CD4-positive, alpha-beta T cell treated with Interferon gamma for 1 hour (primary cell): ENCODE measurements at places on chromosomes 4 and X.

GRCh38 chr4:80008971-80009370 lies 64.1 kb downstream of the ANTXR2 start:
- no peak for DNase-seq

GRCh38 chr4:182370491-182370890 lies 127.3 kb downstream of the TENM3 start:
- no peak for DNase-seq

- DNase-seq, result no peak
These were observed 232.6 kb upstream of the BOD1L1 start for GRCh38 chr4:13860126-13860525.

DNA sequence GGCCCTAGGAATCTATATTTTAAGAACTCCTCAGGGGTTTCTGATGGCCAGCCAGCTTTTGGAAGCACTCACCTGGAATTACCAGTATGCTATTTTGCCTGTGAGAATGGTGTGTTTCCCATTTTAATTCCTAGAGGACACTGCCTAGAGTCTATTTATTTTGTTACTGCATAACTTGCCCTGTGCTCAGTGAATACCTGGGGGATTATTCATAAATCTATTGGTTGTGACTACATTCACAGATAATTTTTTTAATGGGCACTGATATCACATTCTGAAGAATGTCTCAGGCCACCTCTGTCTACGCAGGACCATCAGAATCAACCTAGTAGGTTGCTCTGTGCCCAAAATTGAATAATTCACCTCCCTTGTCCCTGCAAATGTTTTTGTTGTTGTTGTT lies 6.7 kb downstream of the ARL13A start:
- no peak for DNase-seq

DNA sequence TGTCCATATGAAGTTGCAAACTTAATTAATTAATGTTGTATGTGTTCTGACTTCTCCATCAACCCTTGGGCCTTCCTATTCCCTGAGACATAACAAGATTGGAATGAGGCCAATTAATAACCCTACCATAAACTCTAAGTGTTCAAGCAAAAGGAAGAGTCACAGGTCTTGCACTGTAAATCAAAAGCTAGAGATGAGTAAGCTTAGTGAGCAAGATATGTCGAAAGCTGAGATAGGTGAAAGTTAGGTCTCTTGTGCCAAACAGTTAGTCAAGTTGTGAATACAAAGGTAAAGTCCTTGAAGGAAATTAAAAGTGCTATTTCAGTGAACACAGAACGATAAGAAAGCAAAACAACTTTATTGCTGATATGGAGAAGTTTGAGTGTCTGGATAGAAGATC lies 58.2 kb upstream of the GPRIN3 start:
- DNase-seq, result no peak
